ENCODE measurements at places on chromosomes 2 and 18.
A peak's percentile ranks its signal among the peaks of the same experiment; 100 is the strongest.

DNA sequence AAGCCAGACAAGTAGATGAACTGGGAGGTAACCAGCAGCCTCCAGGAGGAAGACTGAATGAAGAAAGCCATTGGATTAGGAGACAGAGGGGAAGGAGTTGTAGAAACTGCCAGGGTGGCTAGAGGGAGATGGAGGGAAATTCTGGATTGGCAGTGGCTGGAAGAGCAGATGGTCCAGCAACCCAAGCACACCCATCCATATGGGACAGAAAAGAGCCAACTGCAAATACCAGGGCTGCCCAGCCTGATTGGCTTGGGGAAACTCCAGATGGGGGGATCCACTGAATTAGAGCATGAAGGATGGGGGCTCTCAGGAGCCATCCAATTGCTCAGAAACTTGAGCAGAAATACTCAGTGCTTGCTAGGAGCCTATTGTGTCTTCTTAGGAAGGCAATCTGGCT, 173.5 kb upstream of the EPB41L3 start:
- DNase-seq = no peak

- DNase-seq = no peak
These were observed 48.5 kb upstream of the ASPRV1 start for GRCh38 chr2:70009762-70010575.

DNA sequence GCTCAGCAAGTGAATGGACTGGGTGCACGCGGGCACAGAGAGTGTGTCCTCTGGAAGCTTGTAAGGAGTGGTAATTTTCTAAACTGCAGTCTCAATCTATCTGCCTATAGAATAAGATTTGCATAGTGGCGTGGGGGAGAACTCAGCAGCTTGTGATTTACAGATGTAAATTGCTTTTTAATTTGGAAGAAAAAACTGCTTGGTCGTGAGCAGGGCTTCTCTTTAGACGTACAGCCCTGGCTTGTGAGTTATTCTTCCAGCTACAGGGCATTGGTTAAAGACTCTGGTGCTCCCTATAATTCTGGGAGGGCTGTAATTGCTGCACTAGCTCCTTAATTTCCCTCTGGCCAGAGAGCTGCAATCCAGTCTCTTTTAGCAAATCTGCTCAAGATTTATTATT, 84.9 kb downstream of the MARCO start:
- no peak for DNase-seq

DNA sequence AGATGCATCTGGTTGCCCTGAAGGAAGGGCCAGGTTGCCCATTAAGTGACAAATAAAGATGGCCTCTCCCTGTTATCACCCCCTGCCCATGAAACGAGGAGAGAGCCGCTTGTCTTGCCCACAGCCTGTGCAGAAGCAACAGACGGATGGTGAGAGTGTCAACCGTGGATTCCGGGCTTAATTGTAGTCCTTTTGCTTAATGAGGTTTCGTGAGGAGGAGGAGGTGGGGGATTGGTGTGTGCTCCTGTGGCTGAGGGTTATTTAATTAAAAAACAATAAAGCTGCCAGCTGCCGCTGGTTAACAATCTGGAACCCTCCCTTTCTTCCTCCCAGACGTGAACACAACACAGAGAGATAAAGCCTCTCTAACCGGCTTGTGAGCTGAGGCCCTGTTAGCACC, 188.0 kb upstream of the PARD3B start:
- peak; percentile 16 for DNase-seq

GRCh38 chr2:147424766-147425165, 420.1 kb upstream of the ACVR2A start:
- no peak for DNase-seq

- DNase-seq = no peak
These were observed 1.7 kb downstream of the CXXC1 start for GRCh38 chr18:50285631-50286321.

- DNase-seq = no peak
These were observed 115.0 kb upstream of the RMDN2 start for GRCh38 chr2:37809931-37810570.

GRCh38 chr18:61865466-61866175, 27.2 kb downstream of the RNF152 start:
- no peak for DNase-seq

GRCh38 chr18:54075689-54076088, 148.8 kb downstream of the MBD2 start:
- no peak for DNase-seq

DNA sequence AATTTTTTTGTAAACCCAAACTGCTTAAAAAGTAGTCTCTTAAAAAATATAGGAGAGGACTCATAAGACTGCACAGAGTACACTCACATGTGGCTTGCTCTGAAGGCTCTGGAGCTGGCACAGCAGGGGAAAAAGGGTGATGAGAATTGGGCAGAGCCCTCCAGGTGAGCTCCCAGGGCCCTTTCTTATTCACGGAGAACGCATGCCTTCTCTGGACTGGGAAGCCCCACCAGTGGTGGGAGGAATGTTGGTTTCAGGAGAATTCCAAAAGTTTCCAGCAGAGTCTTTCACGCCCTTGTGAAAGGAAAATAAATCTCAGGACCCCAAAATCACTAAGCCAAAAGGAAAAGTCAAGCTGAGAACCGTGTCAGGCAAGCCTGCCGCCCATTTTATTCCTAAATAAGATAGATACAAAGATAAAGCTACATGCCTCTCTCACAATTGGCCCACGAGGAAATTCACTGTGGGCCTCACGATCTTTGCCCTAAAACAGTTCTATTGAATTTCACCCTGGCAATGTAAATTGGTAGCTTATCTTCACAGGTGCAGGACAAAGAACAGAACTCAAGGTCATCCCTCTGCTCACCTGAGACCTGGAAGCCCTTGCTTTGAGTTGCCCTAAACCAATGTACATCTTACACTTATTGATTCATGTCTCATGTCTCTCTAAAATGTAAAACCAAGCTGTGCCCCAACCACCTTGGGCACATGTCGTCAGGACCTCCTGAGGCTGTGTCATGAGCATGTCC, 15.5 kb upstream of the MC5R start:
- no peak for DNase-seq

DNA sequence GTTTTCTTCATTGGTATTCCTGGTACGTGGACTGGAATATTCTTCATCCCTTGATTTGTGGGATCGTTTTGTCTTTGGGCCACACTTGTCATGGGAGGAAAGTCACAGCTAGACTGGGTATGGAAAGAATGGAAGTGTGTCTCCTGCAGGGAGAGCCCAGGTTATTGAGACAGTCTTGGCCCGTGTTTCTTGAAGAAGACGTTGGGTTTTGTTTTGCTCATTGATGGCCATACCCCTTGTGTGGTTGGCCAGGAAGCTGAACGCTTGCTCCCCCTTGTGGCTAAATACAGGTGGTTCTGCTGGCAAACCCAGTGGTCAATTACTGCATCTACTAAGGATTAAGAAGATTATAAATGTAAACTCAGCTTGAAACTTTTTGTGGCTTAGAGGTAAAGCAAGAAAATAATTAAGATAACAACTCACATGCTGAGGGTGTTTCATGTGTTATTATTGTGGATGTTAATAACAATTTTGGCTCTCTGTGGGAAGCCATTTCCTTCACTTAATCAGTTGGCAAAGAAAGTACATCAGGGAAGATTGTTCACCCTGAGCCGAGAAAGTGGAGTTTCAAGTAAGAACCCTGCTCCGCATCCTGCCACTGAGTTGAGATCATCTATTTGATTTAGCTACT, 91.8 kb downstream of the NEDD4L start:
- DNase-seq = peak; percentile 62

DNA sequence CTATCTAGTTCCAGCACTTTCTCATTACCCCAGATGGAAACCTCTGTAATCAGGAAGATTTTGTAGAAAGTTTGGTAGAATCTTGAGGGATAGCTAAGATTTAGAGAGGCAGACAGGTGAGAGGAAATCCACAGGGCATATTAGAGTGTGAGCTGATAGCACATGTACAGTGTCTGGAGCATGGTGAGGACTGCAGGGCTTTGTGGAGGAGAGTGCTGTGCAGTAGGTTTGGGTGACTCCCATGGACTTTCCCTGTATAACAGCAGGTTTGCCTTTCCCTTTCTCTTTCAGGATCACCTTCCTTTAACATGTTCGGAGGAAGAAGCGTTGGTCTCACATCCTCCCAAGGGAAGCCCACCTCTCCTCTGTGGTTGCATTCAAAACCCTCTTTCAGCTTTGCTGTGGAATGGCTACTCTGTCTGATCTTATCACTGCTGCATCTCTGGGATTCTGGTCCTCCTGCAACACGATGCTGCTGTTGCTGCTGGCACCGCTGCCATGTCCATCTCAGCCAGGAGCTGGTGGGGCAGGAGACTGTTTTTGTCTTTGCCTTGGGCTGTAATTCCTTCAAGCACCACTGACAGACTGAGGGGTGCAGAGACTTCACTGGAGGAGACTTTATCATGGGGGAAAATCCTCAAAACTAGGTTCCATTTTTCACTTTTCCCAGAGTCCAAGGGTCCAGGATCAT, 7.8 kb upstream of the KIF5C start:
- DNase-seq = no peak

- DNase-seq = no peak
These were observed 2035.3 kb upstream of the LRRTM1 start for GRCh38 chr2:82339805-82340204.

GRCh38 chr2:97798416-97798815, 85.0 kb downstream of the ZAP70 start:
- DNase-seq = no peak

GRCh38 chr2:38973266-38973665, 83.6 kb downstream of the ARHGEF33 start:
- no peak for DNase-seq

DNA sequence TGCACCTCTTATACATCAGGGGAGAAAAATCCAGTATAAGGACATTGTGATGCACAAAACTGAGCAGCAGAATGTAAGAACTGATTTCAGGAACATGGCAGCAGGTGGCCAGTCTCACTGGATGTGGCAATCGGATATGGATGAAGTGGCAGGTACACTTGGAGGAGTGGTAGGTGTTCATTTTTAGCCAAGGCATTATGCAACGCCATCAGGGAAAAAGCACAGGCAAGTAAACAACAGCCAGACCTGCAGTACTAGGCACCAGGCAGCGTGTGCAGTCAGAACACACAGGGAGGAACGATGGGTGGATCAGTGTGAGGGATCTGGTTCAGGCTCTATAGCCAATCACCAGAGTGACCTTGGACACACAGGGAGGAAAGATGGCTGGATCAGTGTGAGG, 77.4 kb upstream of the GCFC2 start:
- DNase-seq = no peak

DNA sequence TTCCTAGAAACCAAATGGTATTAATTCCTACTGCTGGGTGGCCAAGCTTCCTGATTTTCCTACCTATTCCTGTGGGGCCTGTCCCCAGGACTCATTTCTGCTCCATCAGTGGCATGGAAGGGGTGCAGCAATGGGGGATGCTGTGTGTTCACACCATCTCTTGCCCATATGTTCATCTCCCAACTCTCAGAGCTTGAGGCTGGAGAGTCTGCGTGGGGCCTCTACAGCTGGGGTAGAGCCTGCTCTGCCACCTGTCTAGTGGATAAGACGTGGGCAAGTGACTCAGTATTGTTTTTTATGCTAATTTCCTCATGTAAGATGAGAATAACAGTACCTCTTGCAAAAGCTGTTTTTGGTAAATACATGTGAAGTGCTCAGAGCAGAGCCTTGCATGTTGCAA, 149.8 kb downstream of the ACTR3 start:
- no peak for DNase-seq

- DNase-seq = no peak
These were observed 8.6 kb upstream of the TMEM214 start for GRCh38 chr2:27024188-27024587.

GRCh38 chr2:120958623-120959366, 223.1 kb downstream of the GLI2 start:
- DNase-seq = no peak

DNA sequence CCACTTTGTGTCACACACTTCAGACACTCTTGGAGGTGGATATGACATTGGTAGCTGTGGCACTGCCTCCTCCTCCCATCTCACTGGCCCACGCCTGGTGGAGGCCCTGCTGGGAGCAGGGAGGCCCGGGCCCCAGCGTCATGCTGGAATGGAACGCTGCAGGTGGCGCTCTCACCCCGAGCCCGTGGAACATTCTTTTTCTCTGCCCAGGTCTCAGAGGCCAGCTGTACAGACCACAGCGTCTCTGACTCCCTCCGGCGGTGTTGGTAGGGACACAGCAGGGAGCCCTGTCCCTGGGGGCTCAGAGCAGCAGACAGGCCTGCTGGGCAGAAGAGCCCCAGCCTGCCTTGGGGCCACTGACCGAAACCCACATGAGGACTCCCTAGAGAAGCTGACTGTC, 218.1 kb downstream of the TWIST2 start:
- no peak for DNase-seq

DNA sequence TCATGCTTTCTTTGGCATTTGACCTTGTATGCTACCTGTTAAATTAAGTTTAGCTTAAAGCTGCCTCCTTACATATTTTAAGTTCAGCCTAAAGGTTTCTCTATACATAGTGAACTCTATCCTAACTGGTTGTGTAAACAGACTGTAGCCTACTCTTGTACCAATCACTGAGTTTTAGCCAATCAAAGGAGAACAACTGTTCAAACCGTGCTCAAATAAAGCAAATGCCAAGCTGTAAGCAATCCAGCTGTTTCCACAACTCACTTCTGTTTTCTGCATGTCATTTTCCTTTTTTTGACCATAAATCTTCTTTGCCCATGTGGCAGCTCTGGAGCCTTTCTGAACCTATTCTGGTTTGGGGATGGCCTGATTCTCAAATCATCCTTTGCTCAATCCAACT, 1603.8 kb upstream of the ACVR2A start:
- DNase-seq = no peak

DNA sequence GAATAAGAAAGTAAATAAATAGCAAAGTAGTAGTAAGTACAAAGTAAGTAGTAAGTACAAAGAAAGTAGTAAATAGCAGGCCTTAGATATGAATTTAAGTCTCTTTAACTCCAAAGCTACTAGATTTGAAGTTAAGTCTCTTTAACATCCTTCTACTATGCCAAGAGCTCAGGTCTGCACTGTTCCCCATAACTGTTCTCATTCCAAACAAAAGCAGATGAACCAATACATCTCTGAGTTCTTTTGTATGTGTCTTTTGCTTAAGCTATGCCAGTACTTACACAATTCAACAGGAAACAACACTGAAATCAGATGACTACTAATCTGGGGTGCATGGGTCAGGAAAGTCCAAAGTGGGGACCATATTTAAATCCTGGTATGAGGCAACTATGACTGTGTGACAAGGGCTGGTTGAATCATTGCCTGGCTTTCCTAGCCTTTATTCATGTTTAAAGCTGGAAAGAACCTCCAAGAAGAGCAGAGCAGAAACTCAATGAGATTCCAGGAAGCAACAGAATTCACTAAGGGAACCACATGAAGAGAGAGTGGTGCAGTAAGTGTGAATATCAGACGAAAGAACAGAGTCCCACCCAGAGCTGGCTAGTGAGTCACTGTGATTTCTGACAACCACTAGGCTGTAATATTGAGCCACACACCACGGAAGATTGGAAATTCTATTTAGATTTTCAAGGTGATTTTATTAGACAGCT, 51.0 kb upstream of the CYP26B1 start:
- DNase-seq = no peak

All from COR-L47 (cell line).